ENCODE measurements at places on chromosomes 5 and 9. TPM values are rescaled to one million over a fixed set of nuclear protein-coding genes. Genes with fewer than 3 reads are reported as not detected.

Gene ASPN
- total RNA-seq: 118 TPM

Gene OR1Q1
- total RNA-seq: not detected

Gene CARTPT
- 17.0 TPM for total RNA-seq

Gene SLC36A2
- 0.30 TPM for total RNA-seq

Gene SLC1A3
- total RNA-seq: 456 TPM

Gene C5orf47
- 0.20 TPM for total RNA-seq

Gene GHR
- 12.7 TPM for total RNA-seq

Gene FCN1
- 1.2 TPM for total RNA-seq

Gene ZNG1C
- 28.6 TPM for total RNA-seq

Gene OMD
- total RNA-seq: 133 TPM

GRCh38 chr5:139641116-139642080 lies 6.8 kb upstream of the CXXC5 start:
- H3K36me3 ChIP-seq: no peaks in the 10 kb centered on the region
- DNase-seq: no peak
- no peak overlapping the region for H3K4me3 ChIP-seq
- H3K4me1 ChIP-seq: peaks cover 63% of the 10 kb centered on the region
- H3K27me3 ChIP-seq: no peaks in the 10 kb centered on the region

- H3K36me3 ChIP-seq: no peaks in the 10 kb centered on the region
- no peaks in the 10 kb centered on the region for H3K27me3 ChIP-seq
- H3K4me3 ChIP-seq: no peak overlapping the region
- no peak for DNase-seq
- H3K4me1 ChIP-seq: peaks cover 11% of the 10 kb centered on the region
Measured at GRCh38 chr5:16864631-16865131, 71.4 kb downstream of the MYO10 start.

DNA sequence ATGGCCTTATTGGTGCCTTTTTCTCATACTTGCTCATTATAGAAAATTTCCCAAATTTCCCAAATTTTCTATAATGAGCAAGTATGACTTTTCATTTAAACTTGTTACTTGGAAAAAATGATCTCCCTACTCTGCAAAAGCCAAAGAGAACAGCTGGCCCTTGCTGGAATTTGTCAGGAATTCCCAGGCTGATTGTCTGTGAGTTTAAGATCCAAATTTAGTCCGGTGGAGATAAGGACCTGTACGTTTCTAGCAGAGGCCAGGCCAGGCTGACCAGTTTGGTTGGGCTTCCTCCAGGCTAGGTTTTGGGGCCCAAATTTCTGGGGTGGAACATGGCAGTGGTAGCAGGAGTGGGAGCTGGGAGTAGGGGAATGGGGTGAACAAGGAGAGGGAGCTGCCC lies 51.9 kb downstream of the NEURL1B start:
- no peak for DNase-seq
- no peak overlapping the region for H3K27ac ChIP-seq
- H3K4me1 ChIP-seq: peaks cover 25% of the 10 kb centered on the region

DNA sequence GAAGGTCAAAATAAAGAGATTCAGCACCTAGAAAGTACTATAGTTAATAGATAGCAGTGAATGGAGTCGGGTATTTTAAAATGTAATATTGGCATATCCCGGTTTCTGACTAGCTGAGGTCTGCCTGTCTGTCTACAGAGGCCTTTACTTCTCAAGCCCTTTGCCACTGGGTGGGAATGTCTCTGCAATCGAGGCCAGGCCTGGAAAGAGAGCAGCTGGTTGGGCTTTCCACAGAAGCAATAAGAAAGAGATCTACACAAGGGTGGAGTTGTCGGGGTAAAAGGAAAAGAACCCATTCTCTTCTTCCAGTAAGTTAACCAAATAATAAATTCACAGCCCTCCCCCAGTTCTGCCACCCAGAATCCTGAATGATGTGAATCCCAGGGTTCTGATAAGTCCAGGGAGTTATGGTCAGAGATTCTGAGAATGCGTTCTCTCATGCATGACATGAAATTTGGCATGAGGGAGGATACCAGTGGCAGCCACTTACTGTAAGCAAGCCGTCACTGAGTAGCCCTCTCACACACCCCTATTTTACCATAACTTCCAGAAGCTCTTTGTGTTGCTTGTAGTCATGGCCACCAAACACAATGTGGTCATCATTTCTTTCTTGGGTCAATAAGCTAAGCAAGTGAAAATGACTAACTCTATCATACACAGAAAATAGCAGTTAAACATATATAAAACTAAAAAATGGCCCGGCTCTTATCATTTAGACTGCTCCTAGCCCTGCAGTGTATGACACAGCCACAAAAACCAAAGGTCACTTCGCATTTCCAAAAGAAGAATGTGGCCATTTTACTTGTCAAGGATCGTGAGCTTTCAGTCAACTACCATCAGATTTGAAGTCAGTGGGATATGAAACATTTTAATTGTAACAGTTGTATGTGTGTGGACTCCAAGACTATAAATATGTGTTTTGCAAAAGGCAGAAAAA lies 185.0 kb downstream of the GLIS3 start:
- DNase-seq: no peak
- no peaks in the 10 kb centered on the region for H3K27me3 ChIP-seq
- H3K4me3 ChIP-seq: no peak overlapping the region
- peak overlapping the region; percentile 1 for H3K27ac ChIP-seq
- no peaks in the 10 kb centered on the region for H3K4me1 ChIP-seq

GRCh38 chr5:144958002-144958401 lies 787.3 kb downstream of the KCTD16 start:
- no peaks in the 10 kb centered on the region for H3K36me3 ChIP-seq
- H3K4me3 ChIP-seq: no peak overlapping the region
- no peak overlapping the region for H3K27ac ChIP-seq
- H3K4me1 ChIP-seq: no peaks in the 10 kb centered on the region
- no peak for DNase-seq
